ENCODE measurements at places on chromosomes 13 and 19.

- no peak for DNase-seq
Observed at GRCh38 chr13:112651750-112652511, 37.9 kb upstream of the ATP11A start.

- DNase-seq = no peak
Observed at GRCh38 chr13:43431841-43432240, 354.9 kb downstream of the ENOX1 start.

DNA sequence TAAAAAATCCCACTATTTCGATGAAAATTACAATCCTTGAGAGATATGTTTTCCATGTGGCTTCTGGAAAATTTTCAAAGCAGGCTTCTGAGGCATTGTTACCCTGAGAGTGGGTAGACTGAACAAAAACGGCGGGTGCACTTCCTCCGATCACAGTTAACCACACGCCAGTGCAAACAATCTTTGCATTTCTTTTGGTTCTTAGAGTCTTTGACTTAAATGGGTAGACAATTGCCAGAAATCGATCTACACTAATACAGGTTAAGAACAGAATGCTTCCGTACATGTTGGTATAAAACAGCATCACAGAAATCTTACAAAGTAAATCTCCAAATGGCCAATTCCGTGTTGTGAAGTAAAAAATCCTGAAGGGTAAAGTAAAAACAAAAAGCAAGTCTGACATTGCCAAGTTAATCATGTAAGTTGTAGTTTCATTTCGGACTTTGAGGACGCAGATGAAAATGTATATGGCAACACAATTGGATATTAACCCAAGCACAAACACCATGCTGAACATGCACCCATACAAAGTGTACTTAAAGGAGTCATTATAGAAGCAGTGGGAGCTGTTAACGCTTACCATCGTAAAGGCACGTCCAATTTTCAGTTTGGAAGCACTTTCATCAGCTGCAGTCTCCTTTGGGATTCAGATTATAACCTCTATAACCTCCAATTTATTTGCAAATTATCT is 927 bp downstream of the LPAR6 start:
- DNase-seq = peak; percentile 51

DNA sequence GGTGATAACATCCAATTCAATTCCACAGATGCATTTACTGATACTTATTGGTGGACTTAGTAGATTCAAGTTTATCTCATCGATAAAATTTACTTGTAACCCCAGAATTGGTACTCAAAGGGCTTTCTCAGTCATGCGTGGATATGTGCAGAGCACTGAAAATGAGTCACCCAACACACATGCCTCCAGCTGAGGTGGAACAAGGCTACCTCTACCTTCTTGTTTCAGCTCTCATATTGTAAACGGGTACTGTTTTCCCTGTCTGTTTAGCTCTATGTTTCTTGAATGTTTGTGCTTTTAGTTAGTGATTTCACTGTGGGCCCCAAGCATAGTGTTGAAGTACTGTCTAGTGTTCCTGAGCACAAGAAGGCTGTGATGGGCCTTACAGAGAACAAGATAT is 1.5 kb downstream of the LRRC63 start:
- no peak for DNase-seq

GRCh38 chr13:27403203-27403678 is 21.2 kb upstream of the GTF3A start:
- DNase-seq = peak; percentile 79

DNA sequence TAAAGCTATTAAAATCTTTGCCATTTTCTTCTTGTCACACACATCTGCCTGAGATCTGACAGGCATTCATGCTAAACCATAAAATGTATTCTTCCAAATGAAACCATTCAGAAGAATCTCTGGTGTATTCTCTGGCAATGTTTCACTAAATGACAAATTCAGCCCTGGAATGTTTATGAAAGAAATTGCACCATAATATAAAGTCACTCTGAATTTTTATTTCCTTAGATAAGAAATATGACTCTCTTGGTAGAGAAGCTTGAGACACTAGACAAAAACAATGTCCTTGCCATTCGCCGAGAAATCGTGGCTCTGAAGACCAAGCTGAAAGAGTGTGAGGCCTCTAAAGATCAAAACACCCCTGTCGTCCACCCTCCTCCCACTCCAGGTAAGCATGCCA is 14.3 kb downstream of the OLFM4 start:
- DNase-seq = peak; percentile 4

- DNase-seq = peak; percentile 91
Observed at GRCh38 chr19:47697863-47698609, 15.2 kb upstream of the EHD2 start.

DNA sequence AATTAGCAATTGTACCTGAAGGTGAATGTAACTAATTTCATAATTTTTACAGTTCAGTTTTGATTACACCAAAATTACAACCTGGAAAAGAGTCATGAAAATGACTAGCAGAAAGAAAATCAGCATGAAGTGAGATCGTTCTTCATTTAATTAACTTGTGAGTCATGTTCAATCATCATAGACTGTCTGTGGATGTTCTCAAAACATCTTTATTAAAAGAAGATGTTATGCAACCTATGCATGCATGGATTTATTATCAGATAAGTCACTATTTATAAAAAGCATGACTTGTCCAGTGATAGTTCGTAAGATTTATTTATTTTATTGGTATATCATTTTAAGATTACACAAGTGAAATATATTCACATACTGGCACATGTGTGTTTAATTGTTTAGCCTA is 245.9 kb downstream of the ITGBL1 start:
- DNase-seq = peak; percentile 55
